Stimulated activated CD4-positive, alpha-beta T cell treated with anti-CD3 and anti-CD28 coated beads, Interleukin-15, amount 100 ng/mL, for 24 hours (primary cell): ENCODE measurements at places on chromosomes 3 and 15.
A peak's percentile ranks its signal among the peaks of the same experiment; 100 is the strongest.

GRCh38 chr3:100270215-100270583 lies 9.4 kb downstream of the TBC1D23 start:
- DNase-seq = no peak

DNA sequence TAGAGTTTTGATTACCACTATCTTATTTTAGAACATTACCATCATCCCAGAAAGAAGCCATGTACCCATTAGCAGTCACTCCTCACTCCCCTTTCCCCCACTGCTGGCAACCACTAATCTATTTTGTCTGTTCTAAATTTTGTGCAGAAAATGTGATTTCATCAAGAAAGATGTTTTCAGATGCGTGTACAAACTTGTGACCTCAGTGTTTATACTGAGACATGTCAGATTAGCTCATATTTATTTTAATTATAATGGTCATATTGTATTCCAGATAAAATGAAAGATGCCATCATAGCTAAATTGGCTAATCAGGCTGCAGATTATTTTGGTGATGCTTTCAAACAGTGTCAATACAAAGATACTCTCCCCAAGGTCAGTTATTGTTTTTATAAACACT lies 27.8 kb downstream of the PDCD6IP start:
- no peak for DNase-seq

DNA sequence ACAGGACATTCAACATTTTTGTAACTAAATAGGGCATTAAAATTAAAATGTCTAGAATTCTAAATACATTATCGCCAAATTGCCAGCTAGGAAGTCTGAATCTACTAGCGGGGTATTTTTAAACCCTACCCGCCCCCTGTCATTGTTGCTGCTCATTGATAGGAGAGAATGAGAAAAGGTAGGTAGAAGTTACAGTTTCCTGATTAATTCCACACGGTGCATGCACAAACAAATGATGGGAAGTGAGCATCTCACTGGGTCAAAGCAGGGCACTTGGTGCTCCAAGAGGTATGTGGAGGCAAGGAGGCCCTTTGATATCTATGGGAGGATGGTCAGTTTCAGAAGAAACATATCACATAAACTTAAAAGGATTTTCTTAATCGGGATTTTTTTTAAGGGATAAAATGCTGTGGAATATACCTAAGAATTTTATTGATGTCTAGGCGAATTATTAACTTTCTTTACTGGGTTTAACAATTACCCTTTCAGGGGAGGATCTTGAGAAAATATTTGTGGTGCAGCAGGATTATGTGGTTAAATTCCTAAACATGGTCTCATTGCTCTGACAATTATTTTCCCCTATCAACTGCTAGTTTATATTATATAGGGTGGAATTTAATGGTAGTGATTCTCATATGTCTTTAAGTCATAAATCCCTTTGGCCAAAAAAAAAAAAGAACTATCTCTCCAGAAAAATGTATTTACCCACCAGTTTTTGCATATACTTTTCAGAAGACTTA lies 236.0 kb upstream of the GOLGA6L4 start:
- DNase-seq = no peak

DNA sequence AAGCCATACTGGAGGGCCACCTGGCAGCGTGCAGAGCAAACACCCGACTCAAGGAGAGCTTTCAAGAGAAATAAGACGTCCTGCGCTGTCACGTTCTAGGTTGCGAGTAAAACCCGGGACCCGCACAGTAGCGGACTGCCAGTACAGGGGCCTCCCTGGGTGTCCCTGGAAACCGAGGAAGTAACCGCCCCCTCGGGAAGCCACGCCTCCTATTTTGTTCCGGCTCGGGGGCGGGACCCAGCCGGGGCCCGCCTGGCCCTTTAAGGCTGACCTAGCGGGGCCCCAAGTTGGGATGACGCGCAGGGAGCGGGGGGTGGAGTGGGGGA lies 218 bp upstream of the MAPKAPK3 start:
- peak; percentile 97 for DNase-seq

DNA sequence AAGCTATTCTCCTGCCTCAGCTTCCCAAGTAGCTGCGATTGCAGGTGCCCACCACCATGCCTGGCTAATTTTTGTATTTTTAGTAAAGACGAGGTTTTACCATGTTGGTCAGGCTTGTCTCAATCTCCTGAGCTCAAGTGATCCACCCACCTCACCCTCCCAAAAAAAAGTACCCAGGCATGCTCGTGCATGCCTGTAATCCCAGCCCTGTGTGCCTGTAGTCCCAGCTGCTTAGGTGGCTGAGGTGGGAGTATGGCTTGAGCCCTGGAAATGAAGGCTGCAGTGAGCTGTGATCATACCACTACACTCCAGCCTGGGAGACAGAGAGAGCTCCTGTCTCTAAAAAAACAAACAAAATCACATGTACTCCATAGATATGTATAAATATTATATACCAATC lies 176.5 kb downstream of the SOX2 start:
- DNase-seq = no peak

DNA sequence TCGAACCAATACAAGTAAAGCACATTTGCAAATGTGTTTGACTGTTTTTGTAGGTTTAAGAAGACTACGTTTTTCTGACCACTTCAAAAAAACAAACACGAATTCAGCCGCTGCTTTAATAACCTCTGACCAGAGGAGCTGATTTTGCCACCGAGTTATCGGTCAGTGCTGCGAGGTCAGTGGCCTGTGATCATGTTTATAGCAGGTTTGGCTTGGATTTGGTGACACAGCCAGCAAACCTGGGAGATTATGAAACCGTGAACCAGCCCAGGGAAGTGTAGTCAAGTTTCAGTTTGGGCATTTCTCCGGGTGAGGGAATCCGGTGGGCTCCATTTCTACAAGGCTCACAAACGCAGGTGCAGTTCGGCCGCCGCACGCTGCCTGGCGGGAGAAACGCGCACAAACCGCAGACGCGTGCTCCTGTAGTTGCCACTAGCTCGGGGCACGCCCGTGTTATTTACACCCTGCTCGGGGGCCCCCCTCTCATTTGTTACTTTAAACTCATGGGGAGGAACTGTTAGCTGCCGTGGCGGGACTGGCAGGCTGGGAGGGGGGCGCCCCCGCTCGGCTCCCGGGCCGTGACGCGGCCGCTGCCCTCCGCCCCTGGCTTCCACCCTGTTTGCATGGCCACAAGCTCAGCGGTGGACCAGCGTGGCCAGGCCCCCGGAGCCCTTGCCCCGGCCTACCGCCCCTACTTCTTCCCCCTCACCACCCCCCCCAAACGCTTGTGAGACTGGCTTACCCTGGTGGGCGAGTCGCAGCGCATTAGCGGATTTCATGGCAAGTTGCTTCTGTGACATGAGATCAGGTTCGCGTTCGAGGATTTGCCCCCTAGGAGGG lies 13.6 kb upstream of the ONECUT1 start:
- DNase-seq = peak; percentile 17

- DNase-seq = no peak
Observed at GRCh38 chr15:94421706-94422105, 190.3 kb downstream of the MCTP2 start.

GRCh38 chr15:95091444-95091843 lies 860.1 kb downstream of the MCTP2 start:
- DNase-seq = no peak
